ENCODE measurements at places on chromosomes 4 and X. TPM values are rescaled to one million over a fixed set of nuclear protein-coding genes. Genes with fewer than 3 reads are reported as not detected.

Gene SMR3B
- not detected for total RNA-seq

DNA sequence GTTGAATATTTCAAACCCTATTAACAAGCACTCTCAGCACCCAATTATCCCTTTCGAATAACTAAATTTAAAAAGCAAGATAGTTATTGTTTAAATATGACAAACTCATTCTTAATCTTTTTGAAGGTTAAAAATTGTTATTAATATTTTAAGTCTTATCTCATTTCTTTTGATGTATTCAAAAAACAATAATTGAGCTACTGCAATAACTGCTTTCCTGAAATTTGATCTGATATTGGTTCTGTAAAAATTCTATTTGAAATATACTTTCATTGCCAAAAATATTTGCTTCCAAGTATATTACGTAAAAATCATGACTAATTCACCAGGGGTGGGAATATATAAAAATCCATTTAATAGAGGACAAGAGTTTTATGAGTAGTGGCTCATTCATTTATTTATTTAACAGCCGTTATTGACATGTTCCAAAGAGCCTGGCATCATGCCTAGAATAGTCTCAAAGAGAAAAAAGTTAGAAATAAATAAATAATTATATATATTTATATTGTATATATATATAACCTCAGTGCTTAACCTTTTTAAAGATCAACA, 34.4 kb downstream of the GLRA3 start:
- DNase-seq, result no peak

DNA sequence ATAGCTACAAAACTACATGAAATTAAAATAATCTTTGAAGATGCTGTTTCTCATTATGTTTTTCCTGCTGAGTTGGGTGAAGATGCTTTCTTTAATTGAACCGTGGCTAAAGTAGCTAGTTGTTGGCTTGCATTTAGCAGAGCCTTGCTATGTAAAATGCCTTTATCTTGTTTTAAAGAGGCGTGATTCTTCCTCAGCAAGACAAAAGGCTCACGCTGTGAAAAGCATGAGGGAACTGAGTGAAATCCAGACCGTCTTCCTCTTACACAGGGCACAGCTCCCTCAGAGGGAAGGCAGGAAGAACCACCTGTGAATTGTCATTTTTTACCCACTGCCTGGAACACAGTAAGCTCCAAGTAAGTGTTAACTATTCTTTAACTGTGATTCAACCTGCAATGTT, 39.0 kb upstream of the ZNF518B start:
- no peak for DNase-seq

DNA sequence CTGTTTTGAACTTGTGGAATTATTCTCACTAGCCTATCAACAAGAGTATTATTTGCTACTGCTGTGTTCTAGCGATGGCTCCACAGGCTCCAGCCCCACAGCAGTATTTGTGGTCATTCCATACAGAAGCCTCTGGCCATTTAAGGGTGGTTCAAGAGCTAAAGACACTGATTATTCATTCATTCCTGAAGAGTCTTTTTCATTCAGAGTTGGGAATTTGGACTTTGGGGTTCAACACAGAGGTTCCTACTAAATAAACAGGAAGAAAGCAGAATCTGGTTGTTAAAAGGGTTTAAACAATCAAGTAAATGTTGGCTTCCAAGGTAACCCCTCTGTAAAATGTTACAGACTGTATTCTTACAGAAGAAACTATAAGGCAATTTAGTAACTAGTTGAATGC, 4.3 kb upstream of the MBNL3 start:
- DNase-seq, result no peak

DNA sequence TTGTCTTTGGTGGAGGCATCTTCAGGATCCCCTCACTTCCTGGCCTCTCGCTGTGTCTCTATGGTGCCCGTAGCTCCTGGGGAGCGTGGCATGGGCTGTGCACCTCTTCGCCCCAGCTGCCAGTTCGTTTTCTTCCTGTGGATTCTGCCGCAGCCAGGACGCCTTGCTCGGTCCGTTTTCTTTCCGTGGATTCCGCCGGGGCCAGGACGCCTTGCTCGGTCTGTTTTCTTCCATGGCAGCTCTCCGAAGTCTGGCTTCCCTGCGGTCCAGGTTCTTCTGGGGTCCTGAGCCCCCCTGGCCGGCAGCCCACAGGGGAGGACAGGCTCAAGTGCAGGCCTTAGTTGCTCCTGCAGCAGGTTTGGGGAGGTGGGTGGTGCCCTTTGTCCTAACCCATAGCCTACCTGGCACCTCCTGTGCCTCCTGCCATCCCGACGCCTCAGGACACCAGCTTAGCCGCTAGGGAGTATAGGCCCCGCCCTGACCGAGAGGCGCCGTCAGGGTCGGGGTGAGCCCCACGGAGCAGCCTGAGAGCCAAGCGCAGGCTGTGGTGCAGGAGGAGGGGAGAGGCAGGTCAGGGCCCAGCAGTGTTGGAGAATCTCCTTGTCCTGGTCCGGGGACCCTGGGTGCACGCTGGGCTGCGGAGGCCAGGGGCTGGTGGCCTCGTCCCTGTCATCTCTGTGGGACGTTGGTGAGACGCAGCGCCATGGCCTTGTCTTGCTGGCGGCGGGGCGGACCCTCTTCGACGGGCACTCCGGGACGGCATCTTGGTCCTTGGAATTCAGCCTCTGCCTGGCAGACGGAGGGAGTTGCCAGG, 27.1 kb downstream of the UVSSA start:
- no peak for DNase-seq

DNA sequence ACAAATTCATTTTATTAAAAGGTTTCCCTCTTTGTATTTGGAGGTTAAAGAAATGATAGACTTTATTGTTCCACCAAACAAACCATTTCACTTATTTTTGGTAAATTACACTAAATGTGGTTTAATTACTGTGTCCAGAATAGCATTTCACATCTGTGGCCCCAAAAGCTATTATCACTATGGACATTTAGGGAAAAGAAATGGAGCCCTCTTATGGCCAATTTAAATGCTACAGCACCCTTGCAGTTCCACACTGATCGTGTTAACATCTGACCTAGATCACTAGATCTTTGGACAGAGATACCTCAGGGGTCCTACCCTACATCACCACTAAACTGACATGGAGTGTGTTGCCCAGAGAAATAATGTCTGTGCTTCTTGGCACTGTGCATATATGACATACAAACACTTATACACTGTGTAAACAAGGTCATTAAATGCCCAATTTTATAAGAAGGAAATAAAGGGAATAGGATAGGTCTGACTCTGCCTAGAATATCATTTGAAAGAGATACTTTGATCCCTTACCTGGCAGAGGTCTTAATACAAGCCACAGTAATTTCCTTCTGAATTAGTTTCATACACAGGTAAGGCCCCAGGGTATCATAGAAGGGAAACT, 163.9 kb downstream of the KDR start:
- no peak for DNase-seq

DNA sequence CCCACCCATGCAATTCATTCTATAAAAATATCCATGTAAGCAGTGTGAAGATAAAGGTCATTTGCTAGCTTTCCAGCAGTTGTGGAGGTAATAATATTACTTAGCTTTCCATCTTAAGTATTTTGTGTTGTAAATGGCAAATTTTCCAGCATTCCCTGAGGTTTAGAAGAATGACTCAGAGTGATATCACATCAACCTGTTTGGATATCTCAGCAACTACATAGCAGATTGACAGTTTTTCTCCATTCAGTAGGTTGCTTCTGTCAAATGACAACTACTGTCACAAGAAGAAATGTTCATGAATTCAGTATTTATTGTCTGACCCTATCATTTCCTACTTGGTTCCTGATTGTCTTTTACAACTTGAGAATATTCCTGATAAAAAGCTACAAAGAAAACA, 434.9 kb upstream of the GALNTL6 start:
- no peak for DNase-seq

- DNase-seq, result no peak
Observed at GRCh38 chrX:8820910-8821527, 19.8 kb upstream of the FAM9A start.
